Panc1 (cell line): ENCODE measurements at places on chromosomes 11 and 22.
A peak's percentile ranks its signal among the peaks of the same experiment; 100 is the strongest.

GRCh38 chr11:13291800-13292199 lies 14.2 kb downstream of the BMAL1 start:
- H3K27me3 ChIP-seq, result no peaks in the 10 kb centered on the region

GRCh38 chr22:45425531-45426265 lies 12.2 kb downstream of the RIBC2 start:
- H3K4me3 ChIP-seq, result no peak overlapping the region
- H3K27ac ChIP-seq, result no peak overlapping the region
- no peaks in the 10 kb centered on the region for H3K36me3 ChIP-seq
- H3K27me3 ChIP-seq, result no peaks in the 10 kb centered on the region
- no peak for DNase-seq

DNA sequence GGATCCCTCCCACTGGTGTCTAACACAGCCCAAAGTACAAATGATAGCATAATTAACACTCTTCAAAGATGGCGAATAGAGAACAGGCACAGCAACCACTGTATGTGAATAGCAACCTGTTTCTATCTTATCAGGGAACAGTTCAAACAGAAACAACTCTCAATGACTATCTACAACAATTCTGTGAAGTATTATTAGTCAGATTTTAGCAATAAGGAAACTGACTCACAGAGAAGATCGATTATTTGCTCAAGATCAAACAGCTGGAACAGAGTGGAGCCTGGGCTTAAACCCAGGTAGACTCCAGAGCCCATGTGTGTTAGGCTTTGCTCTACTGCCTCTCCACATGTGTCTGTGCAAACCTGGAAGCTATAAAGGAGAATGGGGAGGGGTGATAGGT lies 88.7 kb downstream of the C11orf58 start:
- H3K36me3 ChIP-seq, result no peaks in the 10 kb centered on the region
- H3K4me1 ChIP-seq, result no peaks in the 10 kb centered on the region
- no peak overlapping the region for H3K4me3 ChIP-seq
- no peaks in the 10 kb centered on the region for H3K27me3 ChIP-seq
- no peak overlapping the region for H3K27ac ChIP-seq

DNA sequence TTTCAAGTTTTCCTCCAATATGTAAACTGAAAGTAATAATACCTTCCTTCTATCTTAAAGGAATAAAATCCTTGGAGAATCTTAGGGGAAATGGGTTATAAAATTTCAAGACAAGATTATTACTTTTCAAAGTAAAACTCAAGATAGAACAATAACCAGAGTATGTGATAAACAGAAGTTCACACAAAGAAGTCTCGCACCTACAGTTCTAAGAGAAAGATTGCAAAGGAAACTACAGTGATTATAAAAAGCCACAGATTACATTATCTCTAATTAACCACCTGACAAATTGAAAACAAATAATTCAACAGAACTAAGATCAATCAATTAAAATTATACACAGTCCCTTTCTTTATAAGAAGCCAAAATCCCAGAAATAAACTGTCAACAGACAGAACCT lies 34.0 kb downstream of the AMBRA1 start:
- H3K27ac ChIP-seq, result peak overlapping the region; percentile 96
- no peak for DNase-seq
- H3K4me3 ChIP-seq, result peak overlapping the region; percentile 43
- peaks cover 64% of the 10 kb centered on the region for H3K4me1 ChIP-seq
- H3K36me3 ChIP-seq, result no peaks in the 10 kb centered on the region
- H3K27me3 ChIP-seq, result no peaks in the 10 kb centered on the region

GRCh38 chr11:112023104-112023503 lies 2.1 kb upstream of the DLAT start:
- H3K27me3 ChIP-seq, result no peaks in the 10 kb centered on the region
- no peaks in the 10 kb centered on the region; the same call in 1 of the 2 replicates for H3K36me3 ChIP-seq
- H3K4me3 ChIP-seq, result no peak overlapping the region
- DNase-seq, result no peak
- H3K27ac ChIP-seq, result no peak overlapping the region

GRCh38 chr11:61010466-61011228 lies 39.2 kb downstream of the CD6 start:
- no peak overlapping the region for H3K4me3 ChIP-seq
- H3K27ac ChIP-seq, result no peak overlapping the region
- no peak for DNase-seq
- no peaks in the 10 kb centered on the region for H3K4me1 ChIP-seq
- H3K27me3 ChIP-seq, result peaks cover 9% of the 10 kb centered on the region

GRCh38 chr22:39244136-39244495 lies 666 bp downstream of the PDGFB start:
- peak overlapping the region; percentile 81 for H3K27ac ChIP-seq
- DNase-seq, result no peak
- no peaks in the 10 kb centered on the region for H3K36me3 ChIP-seq
- H3K4me3 ChIP-seq, result peak overlapping the region; percentile 72

GRCh38 chr11:35390737-35391682 lies 28.3 kb downstream of the SLC1A2 start:
- no peaks in the 10 kb centered on the region for H3K27me3 ChIP-seq
- H3K36me3 ChIP-seq, result no peaks in the 10 kb centered on the region
- H3K27ac ChIP-seq, result peak overlapping the region; percentile 77
- no peak overlapping the region for H3K4me3 ChIP-seq
- H3K4me1 ChIP-seq, result peaks cover 28% of the 10 kb centered on the region
- peak; percentile 69 for DNase-seq

DNA sequence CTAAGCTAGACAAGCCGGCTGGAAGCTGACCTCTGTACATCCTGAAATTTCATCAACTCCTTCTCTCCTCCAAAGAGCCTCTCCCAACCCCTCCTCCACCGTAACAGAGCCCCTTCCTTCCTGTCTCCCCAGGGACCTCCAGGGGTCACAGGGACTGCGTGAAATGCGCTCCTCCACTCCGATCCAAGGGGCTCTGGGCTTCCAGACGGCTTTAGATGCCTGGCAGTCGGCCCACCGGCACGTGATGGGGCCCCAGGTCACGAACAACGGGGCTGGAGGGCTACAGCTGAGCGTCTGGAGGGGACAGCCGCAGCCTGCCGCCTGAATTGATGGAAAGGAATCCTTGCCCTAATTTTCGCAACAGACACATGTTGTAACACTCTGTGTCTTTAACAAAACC lies 264.1 kb downstream of the MN1 start:
- H3K27me3 ChIP-seq, result no peaks in the 10 kb centered on the region; the same call in 1 of the 2 replicates
- H3K27ac ChIP-seq, result no peak overlapping the region
- no peak overlapping the region for H3K4me3 ChIP-seq
- H3K36me3 ChIP-seq, result no peaks in the 10 kb centered on the region

DNA sequence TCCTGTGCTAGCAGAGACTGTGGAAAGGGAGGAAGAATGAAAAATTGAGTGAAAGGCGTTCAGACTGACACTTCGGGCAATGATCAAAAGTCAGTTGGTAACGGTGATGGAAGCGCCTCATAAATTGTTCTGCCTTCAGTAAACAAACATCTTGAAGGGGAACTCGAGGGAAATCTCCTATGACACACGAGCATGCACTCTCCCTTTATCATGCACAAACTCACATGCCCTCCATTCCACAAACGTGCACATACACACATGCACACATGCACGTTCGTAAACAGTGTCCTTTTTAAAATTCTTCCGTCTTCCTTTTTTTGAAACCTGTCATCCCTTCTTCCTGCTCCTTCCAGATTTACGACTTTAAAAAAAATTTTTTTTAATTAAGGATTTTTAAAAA lies 77.8 kb upstream of the TMEM45B start:
- DNase-seq, result no peak
- no peaks in the 10 kb centered on the region for H3K4me1 ChIP-seq
- no peaks in the 10 kb centered on the region for H3K36me3 ChIP-seq
- no peak overlapping the region for H3K4me3 ChIP-seq

DNA sequence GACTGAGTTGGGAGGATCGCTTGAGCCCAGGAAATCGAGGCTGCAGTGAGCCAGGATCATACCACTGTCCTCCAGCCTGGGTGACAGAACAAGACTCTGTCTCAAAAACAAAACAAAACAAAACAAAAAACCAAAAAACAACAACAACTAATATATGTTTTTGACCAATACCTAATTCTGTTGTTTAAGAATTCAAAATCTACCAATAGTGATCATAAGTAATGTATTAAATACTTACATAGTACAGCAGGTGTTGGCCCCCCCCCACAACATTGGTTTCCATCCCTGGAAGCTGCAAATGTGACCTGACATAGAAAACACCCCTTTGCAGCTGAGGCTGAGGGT lies 74.7 kb downstream of the KCNQ1 start:
- no peak overlapping the region for H3K27ac ChIP-seq
- no peaks in the 10 kb centered on the region for H3K4me1 ChIP-seq
- DNase-seq, result no peak
- no peaks in the 10 kb centered on the region; the same call in 1 of the 2 replicates for H3K27me3 ChIP-seq

- DNase-seq, result no peak
- H3K4me1 ChIP-seq, result no peaks in the 10 kb centered on the region
- H3K36me3 ChIP-seq, result no peaks in the 10 kb centered on the region
- H3K27me3 ChIP-seq, result peaks cover 23% of the 10 kb centered on the region
- H3K4me3 ChIP-seq, result no peak overlapping the region
- no peak overlapping the region for H3K27ac ChIP-seq
Observed at GRCh38 chr11:83728281-83728680, 442.1 kb upstream of the CCDC90B start.

DNA sequence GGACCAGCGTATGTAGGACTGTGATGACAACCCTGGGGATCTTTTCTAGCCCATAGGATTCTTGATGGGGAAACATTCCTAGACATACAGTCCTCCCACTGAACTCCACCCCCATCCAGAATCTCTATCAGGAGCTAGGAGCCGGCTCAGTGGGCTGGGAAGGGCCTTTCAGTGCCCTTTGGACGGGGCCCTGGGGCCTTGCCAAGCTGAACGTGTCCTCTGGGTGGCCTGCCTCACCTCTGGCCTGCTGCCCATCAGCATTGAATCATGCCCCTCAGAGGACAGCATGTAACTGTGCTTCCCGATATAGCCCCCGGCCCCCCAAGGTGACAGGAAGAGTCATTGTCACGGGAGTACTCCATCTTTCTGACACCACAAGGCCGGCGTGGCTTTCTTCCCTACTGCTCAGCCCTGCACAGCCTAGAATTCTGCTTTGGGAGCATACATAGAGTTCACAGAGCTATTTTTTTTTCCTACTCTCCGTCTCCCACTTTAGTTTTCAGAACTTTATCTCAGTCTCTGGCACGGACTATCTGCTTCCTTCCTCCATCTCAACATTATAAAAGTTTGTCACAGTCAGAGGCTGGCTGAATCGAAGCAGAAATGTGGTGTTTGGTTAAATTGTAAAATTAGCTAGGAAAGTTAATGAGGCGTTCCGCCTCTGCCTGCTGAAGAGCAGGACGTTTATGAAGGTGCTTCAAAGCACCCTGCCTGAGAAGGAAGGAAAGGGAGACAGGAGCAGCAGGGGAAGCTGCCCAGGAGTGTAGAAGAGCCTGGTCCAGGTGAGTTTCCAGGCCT lies 111.9 kb downstream of the ZBTB16 start:
- no peak overlapping the region for H3K27ac ChIP-seq
- H3K4me3 ChIP-seq, result no peak overlapping the region
- peaks cover 15% of the 10 kb centered on the region; the same call in 1 of the 2 replicates for H3K27me3 ChIP-seq
- H3K4me1 ChIP-seq, result no peaks in the 10 kb centered on the region; the same call in 1 of the 2 replicates

GRCh38 chr22:30538280-30538679 lies 8.3 kb downstream of the SEC14L6 start:
- DNase-seq, result no peak
- no peak overlapping the region for H3K27ac ChIP-seq
- H3K36me3 ChIP-seq, result no peaks in the 10 kb centered on the region
- H3K4me1 ChIP-seq, result no peaks in the 10 kb centered on the region
- no peaks in the 10 kb centered on the region for H3K27me3 ChIP-seq

- H3K27me3 ChIP-seq, result no peaks in the 10 kb centered on the region
- H3K27ac ChIP-seq, result no peak overlapping the region
- no peak for DNase-seq
- peaks cover 5% of the 10 kb centered on the region; the same call in 1 of the 2 replicates for H3K4me1 ChIP-seq
Observed at GRCh38 chr11:66875378-66875777, 18.5 kb downstream of the LRFN4 start.

DNA sequence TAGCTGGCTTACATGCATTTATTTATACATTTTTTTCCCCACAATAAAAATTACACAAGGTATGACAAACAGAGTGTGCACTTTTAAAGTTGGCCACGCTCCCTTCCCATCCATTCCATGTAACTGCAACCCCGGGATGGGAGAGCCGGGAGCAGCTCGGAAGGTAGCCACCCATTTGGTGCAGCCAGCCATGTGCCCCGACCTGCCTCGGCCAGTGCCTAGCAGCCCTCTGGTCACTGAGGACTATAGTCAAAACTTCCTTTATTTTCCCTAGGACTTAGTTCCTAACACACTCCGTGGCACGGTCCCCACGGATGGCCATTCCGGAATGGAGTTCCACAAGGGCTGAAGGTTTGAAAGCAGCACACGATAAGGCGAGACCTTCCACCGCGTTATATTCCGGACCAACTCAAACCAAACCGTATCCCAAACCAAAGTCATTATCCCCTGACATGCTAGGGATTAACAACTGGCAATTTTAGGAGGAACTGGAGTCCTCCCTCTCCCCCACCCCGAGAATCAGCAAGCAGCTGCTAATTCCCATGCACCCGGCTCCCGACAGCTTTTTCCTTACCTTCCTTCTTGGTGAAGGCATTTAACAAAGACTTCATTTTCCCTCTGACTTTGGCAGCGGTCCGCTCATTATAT lies 426.4 kb downstream of the SHANK2 start:
- H3K4me3 ChIP-seq, result no peak overlapping the region
- H3K4me1 ChIP-seq, result no peaks in the 10 kb centered on the region
- peaks cover 24% of the 10 kb centered on the region for H3K27me3 ChIP-seq

GRCh38 chr11:46504817-46505613 lies 88.8 kb downstream of the AMBRA1 start:
- no peak for DNase-seq
- H3K36me3 ChIP-seq, result no peaks in the 10 kb centered on the region
- no peak overlapping the region for H3K27ac ChIP-seq
- H3K4me1 ChIP-seq, result no peaks in the 10 kb centered on the region
- no peak overlapping the region for H3K4me3 ChIP-seq

DNA sequence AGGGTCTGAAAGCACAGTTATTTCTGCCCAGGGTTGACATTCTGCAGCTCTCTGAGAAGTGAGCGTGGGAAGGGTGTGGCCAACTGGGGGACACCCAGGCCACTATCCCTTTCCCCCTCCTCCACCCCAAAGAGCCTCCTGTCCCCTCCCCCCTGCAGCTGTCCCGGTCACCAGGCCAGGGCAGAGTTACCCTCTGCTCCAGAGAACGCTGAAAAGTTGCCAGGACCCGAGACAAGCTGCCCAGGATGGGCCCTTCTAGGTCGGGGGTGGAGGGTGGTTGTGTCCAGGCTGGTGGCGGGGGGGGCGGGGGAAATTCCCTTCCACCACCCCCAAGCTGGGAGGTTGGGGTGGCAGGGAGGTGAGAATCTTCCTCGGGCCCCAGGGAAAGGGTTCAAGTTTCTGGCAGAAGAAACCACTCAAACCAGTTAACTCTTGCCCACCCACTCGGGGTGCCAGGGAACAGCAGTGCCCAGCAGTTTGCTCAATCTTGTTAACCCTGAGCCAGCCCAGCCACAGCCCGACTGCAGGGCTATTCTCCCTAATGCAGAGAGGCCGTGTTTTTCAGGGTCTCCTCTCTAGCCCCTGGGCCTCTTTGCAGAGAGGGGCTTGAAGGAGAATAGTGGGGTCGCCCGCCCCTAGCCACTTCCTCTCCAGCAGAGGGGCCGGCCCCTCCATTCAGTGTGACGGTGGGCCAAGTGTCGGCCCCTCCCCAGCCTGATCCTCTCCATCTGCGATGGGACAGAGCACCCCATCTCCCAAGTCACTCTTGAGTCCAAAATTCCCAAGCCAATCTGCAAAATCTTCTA lies 697 bp downstream of the LGALS1 start:
- no peaks in the 10 kb centered on the region for H3K27me3 ChIP-seq
- no peaks in the 10 kb centered on the region for H3K36me3 ChIP-seq
- H3K27ac ChIP-seq, result peak overlapping the region; percentile 85
- peak overlapping the region; percentile 70 for H3K4me3 ChIP-seq

GRCh38 chr11:117197516-117198456 lies 1.4 kb upstream of the TAGLN start:
- H3K27ac ChIP-seq, result no peak overlapping the region
- H3K36me3 ChIP-seq, result no peaks in the 10 kb centered on the region
- peaks cover 6% of the 10 kb centered on the region for H3K4me1 ChIP-seq
- no peak for DNase-seq
- no peak overlapping the region for H3K4me3 ChIP-seq
